ENCODE measurements at places on chromosomes 3 and 15.

GRCh38 chr3:45677033-45677446 lies 12.2 kb upstream of the SACM1L start:
- DNase-seq = no peak

GRCh38 chr3:127784865-127785710 lies 37.2 kb downstream of the MGLL start:
- DNase-seq = no peak

DNA sequence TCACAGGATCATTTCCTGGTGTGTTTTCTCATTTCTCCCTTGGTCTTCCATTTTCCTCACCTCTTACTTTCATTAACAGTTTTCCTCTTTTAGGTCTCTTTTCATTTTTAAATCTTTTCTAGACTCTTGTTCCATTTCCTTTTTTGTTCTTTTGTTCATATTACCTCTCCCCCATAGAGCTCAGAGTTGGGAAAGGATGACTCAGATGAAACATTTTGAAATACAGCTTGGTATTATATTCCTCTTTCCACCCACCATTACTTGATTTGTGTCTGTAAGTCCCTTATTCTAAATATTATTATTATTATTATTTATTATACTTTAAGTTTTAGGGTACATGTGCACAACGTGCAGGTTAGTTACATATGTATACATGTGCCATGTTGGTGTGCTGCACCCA lies 153.1 kb downstream of the VGLL3 start:
- DNase-seq = no peak

DNA sequence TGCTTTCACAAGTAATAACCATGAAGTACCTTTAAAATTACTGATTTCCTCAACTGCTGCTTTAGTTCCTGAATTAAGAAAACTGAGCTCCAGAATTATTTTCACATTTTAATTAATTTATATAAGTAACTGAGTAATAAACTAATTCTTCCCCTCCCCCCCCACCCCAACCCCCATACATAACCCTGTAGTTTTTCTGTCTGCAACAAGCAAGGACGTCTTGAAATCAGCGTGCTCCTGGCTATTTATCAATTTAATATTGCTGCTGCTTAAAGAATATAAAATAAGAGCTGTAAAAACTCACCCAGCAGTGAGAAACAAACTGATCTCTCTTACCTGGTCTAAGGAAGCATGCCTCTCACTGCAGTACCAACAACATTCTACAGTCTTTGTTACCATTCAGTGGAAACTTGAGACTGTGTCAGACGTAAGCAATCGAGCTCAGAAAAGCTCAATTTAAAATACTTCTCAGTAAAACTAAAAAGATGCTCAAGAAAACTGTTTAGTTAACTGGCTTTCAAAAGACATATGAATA lies 121.0 kb downstream of the TFDP2 start:
- DNase-seq = peak; percentile 87

DNA sequence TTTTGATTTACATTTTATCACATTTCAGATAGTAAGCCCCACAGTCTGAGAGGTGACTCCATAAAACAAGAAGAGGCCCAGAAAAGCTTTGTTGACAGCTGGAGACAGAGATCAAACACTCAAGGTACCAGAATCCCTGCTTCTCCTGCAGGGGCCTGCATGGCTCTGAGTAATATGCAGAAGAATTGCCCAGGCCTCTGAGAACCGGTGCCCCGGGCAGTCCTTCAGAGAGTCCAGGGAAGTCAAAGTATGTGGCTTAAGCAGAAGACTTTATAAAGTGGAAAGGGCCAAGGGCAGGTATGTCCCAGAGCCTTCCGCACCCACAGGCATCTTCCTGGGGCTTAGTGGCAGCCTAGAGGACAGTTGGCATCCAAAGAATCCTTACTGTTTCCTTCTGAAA lies 12.8 kb downstream of the ATRIP start:
- no peak for DNase-seq
